Putamen (tissue), 1 donor: ENCODE measurements at places on chromosomes 11 and 22.
A peak's percentile ranks its signal among the peaks of the same experiment; 100 is the strongest.

- no peak for DNase-seq
Measured at GRCh38 chr11:69299572-69299971, 5.6 kb downstream of the MYEOV start.

- DNase-seq = peak; percentile 59
Measured at GRCh38 chr11:119585043-119585781, 143.8 kb downstream of the NECTIN1 start.

DNA sequence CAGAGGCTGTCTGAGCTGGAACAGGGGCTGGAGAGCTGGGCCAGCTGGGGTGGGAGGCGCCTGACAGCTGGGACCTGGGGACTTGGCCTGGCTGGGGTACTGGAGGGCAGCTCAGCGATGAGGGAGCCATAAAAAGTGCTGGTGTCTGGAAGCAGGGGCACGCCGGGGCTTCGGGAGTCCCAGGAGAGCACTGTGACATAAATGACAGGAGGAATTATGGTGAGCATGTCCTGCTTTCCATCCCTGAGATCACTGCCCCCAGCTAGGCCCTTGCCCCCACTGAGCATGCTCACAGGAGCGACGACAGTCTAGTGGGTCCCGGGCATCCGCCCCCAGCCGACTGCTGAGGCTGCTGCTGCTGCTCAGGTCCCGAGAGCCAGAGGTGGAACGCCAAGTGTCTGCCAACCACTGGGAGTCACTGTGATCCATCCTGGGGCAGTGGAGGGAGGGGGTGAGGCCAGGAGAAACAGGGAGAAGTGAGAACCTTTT, 6.2 kb downstream of the ROBO4 start:
- no peak for DNase-seq

GRCh38 chr11:27626938-27627586, 73.2 kb downstream of the BDNF start:
- DNase-seq = no peak

DNA sequence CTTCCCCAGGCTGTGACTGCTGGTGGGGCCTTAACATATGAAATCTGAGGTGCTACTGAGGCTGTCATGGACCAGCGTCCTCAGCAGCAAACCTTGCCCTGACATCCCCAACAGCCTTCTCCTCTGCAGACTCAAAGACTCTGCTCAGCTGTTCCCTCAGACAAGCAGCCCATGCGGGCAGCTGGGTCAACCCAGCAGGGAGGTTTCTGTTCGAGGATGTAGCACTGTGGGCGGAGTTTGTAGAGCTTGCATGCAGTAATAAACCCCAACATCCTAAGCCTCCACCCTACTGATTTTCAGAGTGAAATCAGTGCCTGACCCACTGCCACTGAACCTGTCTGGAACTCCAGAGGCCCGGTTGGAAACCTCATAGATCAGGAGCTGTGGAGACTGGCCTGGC, 88.8 kb upstream of the XKR3 start:
- no peak for DNase-seq
